ENCODE measurements at places on chromosomes 13 and 19.

GRCh38 chr13:27267596-27267995 is 3.0 kb upstream of the RASL11A start:
- DNase-seq: no peak

GRCh38 chr19:403221-404027 is 5.5 kb downstream of the C2CD4C start:
- DNase-seq: no peak

DNA sequence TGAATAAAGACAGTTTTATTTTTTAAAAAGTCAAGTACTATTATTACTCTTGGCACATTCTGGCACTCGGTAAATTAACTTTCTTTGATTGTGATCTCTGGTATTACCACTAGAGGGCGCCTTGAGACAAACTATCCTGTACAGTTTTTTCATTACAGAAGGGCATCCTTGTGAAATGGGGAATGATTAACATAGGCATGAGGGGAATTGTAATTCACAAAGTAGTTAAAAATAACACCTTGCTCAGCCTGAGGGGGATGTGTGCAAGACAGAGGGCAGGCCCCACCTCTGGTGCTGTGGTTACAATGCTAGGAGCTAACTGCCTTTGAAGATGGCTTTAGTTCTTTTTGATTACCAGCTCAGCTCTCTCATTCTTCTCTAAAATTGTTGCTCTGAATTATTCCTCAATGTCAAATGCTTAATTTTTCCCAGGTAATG is 24.2 kb upstream of the C1QTNF9B start:
- peak; percentile 20 for DNase-seq

DNA sequence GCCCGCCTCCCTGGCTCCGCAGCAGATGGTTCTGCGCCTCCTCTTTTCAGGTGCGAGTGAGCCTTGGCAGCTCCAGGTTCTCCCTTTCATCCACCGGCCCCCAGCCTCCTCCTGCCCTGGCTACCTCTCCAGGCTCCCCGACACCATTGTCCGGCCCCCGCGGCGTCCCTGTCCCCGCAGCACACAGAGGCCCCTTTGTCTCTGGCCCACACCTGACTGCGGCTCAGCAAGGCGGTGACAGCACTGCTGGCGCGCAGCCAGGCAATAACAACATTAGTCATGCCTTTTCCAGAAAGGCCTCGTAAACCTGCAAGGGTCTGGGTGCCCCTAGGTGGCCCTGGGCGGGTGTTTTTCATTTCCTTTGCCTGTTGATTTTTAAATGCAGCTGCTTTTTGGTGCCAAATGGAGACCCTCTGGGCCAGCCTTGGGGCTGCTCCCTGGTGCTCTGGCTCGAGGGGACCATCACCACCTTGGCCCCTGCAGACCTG is 73.2 kb upstream of the MEDAG start:
- no peak for DNase-seq

- no peak for DNase-seq
These were observed 1.3 kb upstream of the GNG7 start for GRCh38 chr19:2703691-2704216.

DNA sequence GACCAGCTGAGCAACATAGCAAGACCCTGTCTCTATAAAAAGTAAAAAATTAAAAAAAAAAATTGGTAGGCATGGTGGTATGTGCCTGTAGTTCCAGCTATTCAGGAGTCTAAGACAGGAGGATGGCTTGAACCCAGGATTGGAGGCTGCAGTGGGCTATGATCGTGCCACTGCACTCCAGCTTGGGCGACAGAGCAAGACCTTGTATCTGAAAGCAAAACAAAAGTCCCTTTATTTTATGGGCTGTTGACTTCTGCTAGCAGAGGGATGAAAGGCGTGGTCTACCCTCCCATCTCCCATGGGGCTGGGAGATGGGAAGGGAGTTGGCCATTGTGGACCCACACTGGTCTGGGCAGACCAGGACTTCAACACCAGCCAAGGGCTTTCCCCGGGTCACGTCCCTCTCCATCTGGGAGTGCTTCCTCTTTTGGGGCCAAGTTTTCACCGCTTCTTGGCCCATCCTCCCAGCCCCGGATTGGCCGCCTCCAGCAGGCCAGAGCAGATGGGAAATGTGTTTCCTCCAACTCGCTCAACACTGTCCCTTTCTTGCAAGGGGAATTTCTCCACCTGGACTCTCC is 2.2 kb upstream of the TNFSF9 start:
- peak; percentile 8 for DNase-seq

GRCh38 chr19:58097781-58098681 is at the start of gene ZSCAN18:
TSS of gene ZSCAN18 (minus strand) at chr19:58098231. CDS start at chr19:58090267, 7,964 bp downstream.
- peak; percentile 91 for DNase-seq

DNA sequence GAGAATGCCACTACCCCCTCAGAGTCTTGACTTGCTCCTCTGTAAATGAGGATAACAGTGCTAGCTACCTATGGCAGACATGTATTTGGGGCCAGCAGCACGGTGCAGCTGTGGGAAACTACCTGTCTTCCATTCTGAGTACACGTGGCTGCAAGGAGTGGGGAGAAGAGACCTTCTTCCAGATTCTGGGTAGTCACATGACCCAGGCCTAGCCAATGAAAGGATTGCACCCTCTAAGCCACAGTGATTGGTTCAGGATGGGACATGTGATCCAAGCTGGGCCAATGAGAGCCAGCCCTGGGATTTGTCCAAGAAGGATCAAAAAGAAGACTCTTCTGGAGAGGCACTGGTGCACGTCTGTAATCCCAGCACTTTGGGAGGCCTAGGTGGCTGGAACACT is 5.5 kb downstream of the ZNRF4 start:
- DNase-seq: no peak

- DNase-seq: no peak
These were observed 10.3 kb downstream of the CBARP start for GRCh38 chr19:1227304-1228054.

DNA sequence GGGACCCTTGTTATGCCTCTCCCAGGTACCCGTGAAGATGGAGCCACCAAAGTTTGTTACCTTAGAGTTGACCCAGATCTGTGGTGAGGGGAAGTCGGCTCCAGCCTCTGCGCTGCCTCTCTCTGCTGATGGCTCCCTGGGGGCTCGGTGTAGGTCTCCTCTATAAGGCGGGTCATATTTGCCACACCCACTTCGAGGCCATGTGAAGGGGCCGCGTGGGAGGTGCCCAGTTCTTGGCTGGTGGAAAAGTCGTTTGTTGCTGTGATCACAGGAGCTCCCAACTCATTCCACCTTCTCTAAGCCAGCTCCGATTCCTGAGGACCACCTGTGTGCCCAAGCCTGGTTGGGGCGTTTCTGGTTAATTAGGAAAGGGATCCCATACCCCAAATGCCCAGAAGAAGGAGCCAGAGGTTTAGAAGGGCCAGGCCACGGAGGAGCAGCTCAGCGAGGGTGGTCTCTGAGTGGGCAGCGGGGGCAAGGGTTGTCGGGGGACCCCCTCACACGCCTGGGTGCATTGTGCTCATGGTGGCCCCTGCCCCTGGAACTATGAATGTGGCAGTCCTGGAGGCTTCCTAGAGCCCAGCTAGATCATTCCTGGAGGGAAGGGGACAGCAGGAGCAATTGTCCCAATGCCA is 296.5 kb downstream of the ZNF536 start:
- no peak for DNase-seq

GRCh38 chr19:6736169-6736916 is 1.0 kb downstream of the GPR108 start:
- DNase-seq: peak; percentile 42

DNA sequence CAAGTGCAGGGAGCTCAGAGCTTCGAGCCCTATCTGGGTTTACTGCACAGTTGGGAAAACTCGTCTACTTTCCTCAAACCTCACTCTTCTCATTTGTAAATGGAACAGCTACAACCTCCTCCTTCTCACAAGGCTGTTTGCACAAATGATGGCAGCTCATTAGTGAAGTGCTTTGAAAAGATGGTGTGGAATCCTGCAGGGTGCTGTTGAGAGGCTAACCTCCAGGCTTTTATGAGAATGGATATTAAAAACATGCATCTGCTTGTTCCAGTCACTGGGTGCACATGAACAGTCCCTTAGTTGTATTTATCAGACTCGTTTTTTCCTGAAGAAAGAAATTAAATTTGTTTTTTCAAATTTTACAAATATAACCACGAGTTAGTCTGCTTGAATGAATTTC is 36.6 kb downstream of the PCDH8 start:
- no peak for DNase-seq

GRCh38 chr13:25874907-25875306 is 176.9 kb downstream of the SHISA2 start:
- no peak for DNase-seq

DNA sequence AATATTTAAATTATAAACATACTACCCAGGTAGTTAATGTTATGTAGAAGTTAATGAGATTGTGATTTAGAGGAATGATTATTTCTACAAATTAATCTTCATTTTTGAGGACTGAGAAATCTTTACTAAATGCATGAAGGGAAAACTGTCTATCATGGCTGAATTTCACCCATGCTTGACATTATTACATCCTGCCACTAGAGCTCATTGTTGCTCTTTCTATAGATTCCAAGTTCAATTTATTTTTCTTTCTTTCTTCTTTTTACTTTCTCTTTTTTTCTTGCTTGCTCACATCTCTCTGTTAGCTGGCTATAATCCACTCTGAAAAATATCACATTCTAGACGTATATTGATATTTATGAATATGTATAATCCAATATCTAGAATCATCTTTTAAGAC is 505.0 kb upstream of the KLHL1 start:
- DNase-seq: no peak

GRCh38 chr19:1258707-1259205 is 10.4 kb downstream of the MIDN start:
- DNase-seq: no peak

- DNase-seq: no peak
These were observed 1.2 kb upstream of the CEACAM4 start for GRCh38 chr19:41627966-41628675.

DNA sequence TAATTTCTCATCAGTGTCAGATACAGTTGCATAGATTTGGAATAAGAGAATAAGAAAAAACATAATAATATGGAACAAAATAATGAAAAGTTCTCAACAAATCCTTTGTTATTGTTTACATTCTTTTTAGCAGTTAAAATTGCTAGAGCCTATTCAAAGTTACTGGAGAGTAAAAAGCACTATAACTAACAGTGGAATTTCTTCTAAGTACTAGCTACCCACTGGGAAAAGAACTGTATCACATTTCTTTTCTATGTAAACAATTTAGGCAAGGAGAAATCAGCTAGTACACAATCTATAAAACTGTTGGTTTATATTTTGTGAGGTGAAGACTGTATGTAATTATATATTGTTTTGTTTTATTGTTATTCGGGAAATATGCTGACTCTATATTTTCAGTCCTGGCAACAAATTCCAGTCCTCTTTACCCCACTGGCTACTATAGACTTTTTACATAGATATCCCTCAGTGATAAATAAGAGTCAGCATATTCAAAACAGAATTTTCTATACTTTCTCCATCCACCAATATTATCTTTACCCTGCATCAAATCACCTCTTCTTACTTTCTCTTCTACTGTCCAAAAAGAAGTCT is 222.0 kb downstream of the PCDH9 start:
- no peak for DNase-seq

- no peak for DNase-seq
These were observed 172.7 kb downstream of the KLF5 start for GRCh38 chr13:73231471-73231870.

GRCh38 chr19:29022165-29022564 is 190.8 kb downstream of the UQCRFS1 start:
- DNase-seq: no peak

- DNase-seq: peak; percentile 81
These were observed 596.6 kb downstream of the KCTD12 start for GRCh38 chr13:76289558-76289957.

GRCh38 chr13:28531077-28531844 is 36.3 kb upstream of the FLT1 start:
- no peak for DNase-seq

DNA sequence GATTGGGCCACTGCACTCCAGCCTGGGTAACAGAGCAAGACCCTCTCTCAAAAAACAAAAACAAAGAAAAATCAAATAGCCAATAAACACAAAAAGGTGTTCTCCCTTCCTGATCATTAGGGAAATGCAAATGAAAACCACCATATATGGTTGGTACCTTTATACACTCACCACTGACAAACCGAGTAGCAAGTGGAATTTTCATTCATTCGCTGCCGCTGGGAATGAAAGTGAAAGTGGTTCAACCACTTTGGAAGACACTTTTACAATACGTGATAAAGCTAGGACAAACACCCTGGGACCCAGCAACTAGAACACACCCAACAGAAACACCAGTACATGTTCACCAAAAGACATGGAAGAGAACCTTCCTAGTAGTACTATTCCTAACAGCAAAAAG is 21.0 kb downstream of the GRIK5 start:
- no peak for DNase-seq

- no peak for DNase-seq
These were observed 38.2 kb upstream of the GJB6 start for GRCh38 chr13:20270163-20270865.

DNA sequence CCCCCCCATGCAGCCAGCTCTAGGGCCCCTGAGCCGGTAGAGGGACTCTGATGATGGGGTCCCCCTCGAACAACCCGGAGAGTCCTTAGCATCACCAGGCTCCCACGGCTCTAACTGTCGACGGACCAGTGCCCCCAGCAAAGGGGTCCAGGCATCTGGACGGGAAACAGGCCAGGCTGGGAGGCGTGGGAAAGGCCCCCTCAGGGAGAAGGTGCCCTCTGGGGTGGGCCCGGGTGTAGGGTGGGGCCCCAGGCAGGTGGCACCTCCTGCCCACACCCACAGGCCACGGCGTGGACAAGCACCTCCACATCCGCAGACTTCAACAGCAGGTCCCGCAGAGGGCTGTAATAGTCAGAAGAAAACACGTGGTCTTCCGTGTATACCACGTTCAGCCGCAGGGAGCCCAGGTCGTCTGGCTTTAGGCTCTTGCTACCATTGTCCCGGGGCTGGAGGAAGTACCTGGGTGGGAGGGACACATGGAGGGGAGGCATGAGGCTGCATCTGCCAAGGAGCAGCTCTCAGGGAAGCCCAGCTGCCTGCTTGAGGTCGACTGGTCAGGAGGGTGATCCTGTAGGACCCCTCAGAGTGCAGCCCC is 44.7 kb upstream of the C13orf46 start:
- DNase-seq: no peak

GRCh38 chr13:43908156-43909126 is 28.7 kb downstream of the LACC1 start:
- DNase-seq: no peak

GRCh38 chr13:50158385-50159165 is 143.3 kb downstream of the KCNRG start:
- DNase-seq: no peak

GRCh38 chr13:75102001-75102716 is 379.8 kb downstream of the TBC1D4 start:
- no peak for DNase-seq

All from DMS 273 treated with DMSO at 0.1 percent for 48 hours (cell line).